NCI-H1436 treated with DMSO at 0.1 percent for 48 hours (cell line): ENCODE measurements at places on chromosomes 7 and 10.

DNA sequence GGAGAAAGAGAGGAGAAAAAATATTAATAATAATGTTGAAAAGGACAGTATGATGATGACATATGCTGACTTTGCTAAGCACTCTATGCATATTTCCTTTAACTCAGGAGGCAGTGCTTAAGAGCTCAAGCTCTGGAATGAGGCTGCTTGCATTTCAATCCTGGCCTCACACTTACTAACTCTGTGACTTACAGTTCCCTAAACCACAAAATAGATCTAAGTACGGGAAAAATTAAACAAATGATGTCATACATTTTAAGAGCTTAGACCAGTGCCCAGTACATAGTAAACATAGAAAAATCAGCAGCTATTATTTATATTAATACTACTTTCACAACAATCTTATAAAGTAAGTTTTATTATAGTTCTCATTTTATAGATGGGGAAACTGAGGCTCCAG lies 61.3 kb downstream of the GFRA1 start:
- DNase-seq, result no peak

GRCh38 chr7:151592868-151593486 lies 73.3 kb upstream of the RHEB start:
- DNase-seq, result no peak

DNA sequence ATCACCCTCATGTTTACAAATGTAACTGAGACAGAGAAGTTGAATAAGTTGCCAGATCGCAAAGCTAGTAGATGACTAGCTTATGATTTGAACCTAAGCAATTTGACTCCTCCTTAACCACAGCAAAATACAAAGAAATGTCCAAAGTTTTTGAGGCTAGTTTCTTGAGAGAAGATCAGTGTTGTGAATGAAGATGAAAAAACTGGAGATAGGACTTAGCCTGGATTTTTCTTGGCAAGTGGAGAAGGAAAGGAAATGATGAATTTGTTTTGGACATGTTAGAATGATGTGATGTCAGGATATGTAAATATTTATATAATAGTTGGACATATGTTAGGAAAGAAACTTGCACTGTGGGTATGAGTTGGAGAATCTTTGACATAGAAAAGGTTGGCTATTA lies 149.8 kb downstream of the LSMEM1 start:
- no peak for DNase-seq

DNA sequence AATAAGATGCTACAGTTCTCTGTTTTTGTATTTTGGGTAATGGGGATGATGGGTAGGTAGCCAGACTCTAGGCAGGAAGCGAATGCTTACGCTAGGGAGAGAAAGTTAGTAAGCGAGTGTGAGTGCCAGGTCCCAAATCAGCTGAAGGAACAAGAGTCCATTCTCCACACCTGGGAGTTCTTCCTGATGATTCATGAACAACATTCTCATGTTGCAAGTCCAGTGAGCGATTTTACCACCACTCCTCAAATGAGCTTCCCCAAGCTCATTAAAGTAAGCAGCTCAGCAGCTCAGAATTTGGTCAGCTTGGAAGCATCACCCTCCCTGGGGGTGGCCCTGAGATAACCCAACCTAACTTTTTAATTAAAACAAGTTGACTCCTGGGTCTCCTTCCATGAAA lies 27.3 kb downstream of the SH3PXD2A start:
- no peak for DNase-seq

DNA sequence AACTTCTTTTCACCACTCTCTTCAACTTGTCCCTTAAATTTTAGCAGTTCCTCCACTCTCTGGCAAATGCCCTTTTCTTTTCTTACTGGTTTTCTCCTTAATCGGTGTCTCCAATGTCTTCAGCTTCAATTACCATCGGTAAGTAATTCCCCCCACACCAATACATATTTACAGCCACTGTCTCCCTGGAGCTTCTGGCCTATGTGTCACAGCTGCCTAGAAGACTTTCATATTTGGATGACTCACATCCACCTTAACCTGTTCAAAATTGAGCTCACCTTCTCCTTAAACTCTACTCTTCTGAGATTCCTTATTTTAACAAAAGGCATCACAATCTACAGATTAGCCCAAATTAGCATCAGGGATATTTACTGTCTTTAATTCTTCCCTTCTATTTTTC lies 380.4 kb downstream of the POM121L12 start:
- no peak for DNase-seq

DNA sequence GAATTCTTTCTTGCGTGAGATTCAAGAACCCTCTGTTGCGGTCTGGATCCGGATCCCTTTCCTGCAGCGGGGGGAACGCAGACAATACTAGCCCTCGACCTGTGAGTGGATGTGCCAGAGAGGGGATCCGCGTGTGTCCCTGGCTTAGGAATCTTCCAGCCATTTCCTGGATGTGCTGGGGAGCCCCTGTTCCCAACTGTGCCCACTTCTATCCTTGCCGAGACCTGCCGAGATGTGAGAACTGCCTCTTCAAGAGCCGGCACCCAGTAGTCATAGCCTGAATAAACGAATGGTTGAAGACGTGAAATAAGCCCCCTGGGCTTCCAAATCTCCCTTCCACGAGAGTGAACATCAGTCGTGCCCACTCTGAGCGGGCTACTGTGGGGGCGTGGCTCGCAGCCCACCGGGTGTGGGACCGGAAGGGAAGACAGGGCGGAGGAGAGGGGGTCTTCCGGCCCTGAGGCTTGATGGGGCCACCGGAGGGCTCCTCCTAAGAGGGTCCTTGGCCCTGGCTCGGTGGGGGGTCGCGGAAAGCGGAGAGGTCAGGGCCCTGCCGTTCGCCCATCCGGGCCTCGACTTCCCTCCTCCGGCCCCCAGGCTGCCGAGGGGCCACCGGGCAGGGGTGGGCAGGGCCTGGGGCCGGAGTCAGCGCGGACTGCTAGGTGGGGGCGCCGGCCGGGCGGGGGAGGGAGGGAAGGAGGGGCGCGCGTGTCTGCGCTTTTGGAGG lies 1.3 kb upstream of the CCDC136 start:
- DNase-seq, result no peak

- no peak for DNase-seq
Observed at GRCh38 chr10:123769647-123770046, 103.5 kb downstream of the GPR26 start.

GRCh38 chr10:89653410-89653869 lies 8.4 kb upstream of the PANK1 start:
- no peak for DNase-seq

DNA sequence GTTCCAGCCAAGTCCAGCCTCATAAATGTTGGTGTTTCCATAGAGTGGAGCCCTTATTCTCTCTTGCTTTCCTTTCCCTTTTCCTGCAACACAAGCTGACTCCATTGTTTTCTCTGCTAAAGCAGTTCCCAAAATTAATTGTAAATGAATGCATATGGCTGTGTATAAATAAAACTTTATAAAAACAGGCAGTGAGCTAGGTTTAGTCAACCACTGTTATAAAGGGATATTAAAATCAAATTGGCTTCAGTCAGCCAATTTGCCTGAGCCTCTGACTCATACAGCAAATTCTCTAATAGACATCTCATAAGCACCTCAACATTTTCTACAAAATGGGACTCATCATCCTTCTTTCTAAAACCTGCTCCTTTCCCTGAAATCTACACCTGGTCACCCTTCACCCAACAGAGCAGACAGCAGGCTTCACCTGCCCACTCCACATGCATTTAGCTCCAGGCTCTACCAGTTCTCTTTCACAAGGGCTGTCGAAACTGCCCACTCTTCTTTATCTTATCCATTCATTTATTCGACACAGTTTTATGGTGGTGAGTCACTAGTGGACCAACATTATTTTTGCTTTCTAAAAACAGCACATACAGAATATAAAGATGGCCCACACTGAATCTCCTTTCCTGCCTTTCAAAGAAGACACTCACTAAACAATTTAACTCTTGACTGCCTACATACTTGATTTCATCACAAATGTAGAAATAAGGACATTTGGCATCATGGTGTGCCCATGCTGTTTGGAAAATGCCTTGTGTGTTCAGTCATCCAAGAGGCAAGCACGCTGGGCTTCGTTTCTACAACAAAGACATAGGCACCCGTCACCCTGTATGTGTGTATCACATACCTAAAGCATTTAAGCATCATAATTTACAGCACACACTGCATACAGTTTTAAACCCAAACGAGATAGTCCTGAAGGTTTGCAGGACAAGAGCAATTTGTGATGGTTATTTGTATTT lies 74.6 kb upstream of the C7orf33 start:
- DNase-seq, result no peak

DNA sequence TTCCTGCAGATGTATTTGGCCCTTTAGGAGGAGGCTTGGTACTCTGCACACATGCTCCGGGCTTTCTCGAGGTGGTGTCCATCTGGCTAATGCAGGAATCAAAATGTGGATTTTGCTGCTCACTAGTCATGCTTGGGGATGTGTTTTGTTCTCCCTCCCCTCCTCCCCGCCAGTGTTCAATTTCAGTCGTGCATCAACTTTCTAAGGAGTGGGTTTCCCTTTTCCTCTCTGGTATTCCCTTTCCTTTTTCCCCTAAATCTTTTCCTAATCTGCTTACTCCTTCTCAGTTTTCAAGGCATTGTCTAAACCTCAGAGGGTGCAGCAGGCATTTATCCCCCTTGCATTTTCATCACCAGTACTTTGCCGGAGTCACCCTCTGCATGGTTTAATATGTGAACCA lies 201.8 kb downstream of the CCDC3 start:
- DNase-seq, result no peak

GRCh38 chr7:36630112-36630650 lies 94.1 kb downstream of the AOAH start:
- no peak for DNase-seq

DNA sequence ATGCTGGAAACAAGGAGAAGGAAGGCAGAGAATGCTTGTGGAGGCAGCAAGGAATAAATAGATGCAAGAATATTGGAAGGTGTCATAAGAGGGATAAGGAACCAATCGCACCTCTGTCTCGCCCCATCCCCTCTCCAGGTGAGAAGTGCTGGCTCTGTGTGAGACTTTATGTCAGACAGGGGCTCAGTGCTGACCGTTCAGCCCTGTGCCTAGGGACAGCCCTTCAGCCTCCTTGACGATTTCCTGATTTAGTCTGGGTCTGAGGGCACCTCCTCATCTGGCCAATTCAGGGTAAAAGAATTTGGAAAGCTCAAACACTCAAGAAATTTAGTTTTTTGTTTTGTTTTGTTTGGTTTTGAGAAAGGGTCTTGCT lies 54.9 kb downstream of the FAM241B start:
- DNase-seq, result no peak

GRCh38 chr10:80501381-80501912 lies 36.3 kb upstream of the SH2D4B start:
- DNase-seq, result no peak

DNA sequence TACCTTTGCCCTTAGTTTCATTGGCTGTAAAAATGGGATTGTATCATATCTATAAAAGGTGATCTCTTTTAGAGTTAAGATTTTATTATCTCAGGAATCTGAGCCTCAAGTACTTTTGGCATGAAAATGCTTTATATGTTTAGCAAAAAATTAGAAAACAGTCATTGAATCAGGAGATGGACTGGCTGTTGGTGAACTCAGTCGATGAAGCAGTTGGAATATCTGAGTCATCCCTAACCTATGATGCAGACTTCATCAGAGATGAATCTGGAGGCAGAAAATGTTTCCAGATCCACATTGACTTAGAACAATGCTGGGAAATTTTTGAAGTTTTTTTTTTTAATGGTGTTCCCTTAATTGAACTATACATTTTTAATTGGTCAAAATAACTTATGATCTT lies 228.5 kb downstream of the SLC25A13 start:
- no peak for DNase-seq

DNA sequence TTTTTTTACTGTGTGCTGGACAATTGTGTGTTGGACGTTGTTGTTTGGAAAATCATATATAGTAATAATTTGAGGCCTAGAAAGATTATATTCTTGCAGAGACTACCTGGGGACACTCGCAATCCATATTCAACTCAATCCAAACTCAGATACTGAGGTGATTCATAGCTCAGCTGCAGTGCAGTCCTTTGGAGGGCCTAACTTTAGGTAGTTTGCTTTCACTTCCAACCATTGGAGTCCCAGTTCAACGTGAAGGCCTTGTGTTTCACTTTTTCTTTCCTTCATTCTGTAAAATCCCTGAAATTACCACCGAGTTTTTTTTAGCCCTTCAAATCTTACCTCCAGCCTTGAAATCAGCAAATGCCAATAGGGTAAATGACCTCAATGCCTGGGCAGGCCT lies 32.3 kb downstream of the ATRNL1 start:
- DNase-seq, result no peak

DNA sequence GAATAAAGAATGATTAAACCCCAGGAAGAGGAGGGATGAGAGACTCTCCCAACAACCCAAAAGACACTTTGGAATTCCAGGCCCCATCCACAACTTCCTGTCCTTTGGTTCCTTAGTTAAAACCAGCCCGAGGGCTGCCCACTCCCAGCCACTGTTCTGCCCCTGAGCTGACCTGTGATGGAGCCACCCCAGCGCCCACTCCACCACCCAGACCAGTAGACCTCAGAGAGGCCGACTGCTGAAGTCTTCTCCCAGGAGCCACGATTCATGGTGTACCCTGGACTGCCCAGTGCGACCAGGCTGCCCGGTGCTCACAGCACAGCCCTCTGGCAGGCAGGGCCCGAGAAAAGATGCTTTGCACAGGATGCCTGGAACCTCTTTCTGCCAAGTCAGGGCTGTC lies 6.7 kb downstream of the VSTM4 start:
- DNase-seq, result no peak

DNA sequence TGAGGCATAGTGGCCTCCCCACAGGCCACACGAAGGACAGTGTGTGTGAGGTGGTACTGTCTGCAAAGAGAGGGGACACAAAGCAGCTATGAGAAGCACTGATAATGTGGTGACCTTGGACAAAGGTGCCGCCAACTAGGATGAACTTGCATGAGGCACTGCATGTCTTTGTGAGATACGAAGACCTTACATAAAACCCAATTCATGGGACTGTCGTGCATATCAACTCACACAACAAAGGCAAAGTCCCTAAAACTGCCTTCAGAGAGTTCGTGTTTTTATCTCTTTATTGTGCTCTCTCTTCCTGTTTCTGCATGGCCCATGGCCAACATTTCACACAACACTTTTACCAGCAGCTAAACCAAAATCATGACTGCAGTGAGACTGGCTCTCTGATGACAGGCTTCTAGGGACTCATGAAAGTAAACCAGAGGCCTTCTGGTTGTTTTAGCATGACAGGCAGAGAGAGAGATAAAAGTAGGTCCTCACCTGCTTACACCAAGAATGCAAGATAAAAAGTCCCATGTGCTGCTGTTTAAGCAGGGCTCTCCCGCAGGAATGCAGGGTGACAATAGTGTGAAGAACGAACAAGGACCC lies 347.8 kb downstream of the ELMO1 start:
- no peak for DNase-seq

DNA sequence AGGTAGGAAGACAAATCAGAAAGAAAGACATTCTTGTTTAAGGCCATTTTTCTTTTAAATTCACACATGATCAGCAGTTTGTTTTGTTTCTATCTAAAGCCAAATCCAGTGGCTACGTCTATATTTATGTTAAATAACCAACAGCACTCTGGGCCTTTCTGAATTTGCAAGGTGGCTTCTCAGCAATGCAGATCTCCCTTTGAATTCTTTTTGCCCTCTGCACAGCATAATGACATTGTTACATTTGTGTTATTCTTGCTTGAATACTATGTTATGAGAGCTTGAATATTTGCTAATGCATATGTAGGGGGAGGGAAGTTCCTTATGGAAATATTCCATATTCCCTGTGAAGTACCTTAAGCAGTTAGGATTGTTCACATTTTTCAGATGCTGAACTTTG lies 73.4 kb upstream of the PPP1R17 start:
- DNase-seq, result no peak

GRCh38 chr10:124205432-124205831 lies 112.0 kb upstream of the CHST15 start:
- DNase-seq, result no peak

GRCh38 chr7:18437101-18437500 lies 58.4 kb upstream of the HDAC9 start:
- DNase-seq, result no peak

- DNase-seq, result no peak
Observed at GRCh38 chr7:26117142-26117807, 34.7 kb upstream of the NFE2L3 start.
